Colonic mucosa (tissue), 4 donors: ENCODE measurements at places on chromosomes 4 and X. TPM values are rescaled to one million over a fixed set of nuclear protein-coding genes. Genes with fewer than 3 reads are reported as not detected.

- no peak overlapping the region for H3K4me3 ChIP-seq
- no peaks in the 10 kb centered on the region for H3K4me1 ChIP-seq
- no peaks in the 10 kb centered on the region for H3K36me3 ChIP-seq
- DNase-seq: no peak
Measured at GRCh38 chrX:27933361-27933760, 47.9 kb downstream of the DCAF8L1 start.

DNA sequence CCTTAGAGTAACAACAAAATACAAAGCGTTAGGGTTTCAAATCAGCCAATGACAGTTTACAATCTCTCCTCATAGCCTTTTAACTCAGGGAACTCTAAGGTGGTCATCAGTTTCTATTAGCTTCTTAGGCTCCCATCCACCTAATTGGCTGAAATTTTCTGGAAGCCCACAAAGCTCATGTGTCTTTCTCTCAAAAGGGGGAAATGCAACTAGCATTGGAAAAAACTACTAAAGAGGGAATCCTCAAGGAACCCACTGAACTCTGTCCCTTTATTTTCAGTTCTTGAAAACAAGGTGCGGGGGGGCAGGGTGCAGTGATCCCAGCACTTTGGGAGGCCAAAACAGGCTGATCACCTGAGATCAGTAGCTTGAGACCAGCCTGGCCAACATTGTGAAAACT lies 56.4 kb downstream of the PDGFC start:
- DNase-seq: no peak
- H3K4me1 ChIP-seq: no peaks in the 10 kb centered on the region
- H3K27me3 ChIP-seq: no peaks in the 10 kb centered on the region
- H3K27ac ChIP-seq: no peak overlapping the region
- H3K36me3 ChIP-seq: no peaks in the 10 kb centered on the region
- no peak overlapping the region for H3K4me3 ChIP-seq

DNA sequence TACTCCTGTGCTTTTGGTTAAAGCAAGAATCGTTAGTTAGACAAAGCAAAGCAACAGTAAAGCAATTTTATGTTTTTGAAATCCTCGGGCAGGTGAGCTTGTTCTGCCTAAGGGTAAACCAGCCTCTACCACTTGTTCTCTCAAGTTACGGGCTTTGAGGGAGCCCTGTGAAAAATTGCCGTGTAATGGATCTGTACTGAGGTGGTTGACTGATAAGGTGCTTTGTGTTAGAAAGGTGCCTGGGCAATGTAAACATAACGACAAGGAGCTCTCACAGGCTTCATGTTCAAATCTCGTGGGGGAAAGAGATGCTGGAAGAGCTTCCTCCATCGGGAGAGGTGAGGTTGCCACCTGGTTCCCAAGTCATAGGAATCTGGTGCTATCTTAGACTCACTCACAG lies 111.8 kb downstream of the TRAPPC11 start:
- H3K27ac ChIP-seq: no peak overlapping the region
- H3K4me3 ChIP-seq: no peak overlapping the region
- H3K4me1 ChIP-seq: no peaks in the 10 kb centered on the region
- no peaks in the 10 kb centered on the region for H3K36me3 ChIP-seq

The GYG2 gene
- 12.8 TPM for total RNA-seq

The ARSH gene
- total RNA-seq: not detected

The FREM3 gene
- total RNA-seq: 0.05 TPM

The MAPK10 gene
- 4.4 TPM for total RNA-seq

DNA sequence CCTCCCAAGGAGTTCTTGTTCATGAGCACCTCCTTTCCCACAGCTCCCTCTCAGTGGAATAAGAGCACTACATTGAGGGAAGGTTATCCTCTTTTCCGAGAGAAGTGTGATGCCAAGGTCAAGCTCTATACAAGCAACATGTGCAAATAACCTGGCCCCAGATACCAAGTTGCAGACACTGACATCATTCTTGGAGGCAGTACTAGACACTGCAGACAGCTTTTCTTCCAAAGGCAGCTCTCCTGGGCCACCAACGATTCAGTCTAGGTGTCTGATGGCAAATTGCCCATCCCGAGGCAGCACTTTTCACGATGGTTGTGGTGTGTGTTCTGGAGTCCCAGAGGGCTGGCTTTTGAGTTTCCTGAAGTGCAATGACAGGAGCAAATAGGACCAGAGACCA lies 384.9 kb downstream of the TLL1 start:
- H3K27me3 ChIP-seq: no peaks in the 10 kb centered on the region
- H3K4me3 ChIP-seq: no peak overlapping the region
- no peak for DNase-seq
- H3K27ac ChIP-seq: no peak overlapping the region
- no peaks in the 10 kb centered on the region for H3K36me3 ChIP-seq

The SNCA gene
- total RNA-seq: 5.7 TPM

DNA sequence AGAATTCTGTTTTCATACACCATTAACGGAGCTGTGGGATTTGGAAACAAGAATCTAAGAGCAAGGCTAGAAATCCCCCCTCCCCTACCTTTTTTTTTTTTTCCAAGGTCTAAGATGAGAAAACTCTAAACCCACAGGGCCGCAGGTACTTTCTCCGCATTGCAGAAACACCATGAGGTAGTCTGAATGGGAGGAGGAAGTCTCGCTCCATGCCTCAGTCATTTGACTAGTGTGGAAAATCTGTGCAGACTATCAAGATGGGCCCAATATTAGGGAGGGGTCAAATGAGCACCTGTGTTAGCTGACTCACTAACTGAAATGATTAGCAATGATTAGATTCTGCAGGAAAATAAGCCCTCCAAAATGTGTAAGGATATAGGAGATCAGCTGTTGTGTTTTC lies 40.9 kb upstream of the MAP3K15 start:
- no peak overlapping the region for H3K27ac ChIP-seq
- H3K27me3 ChIP-seq: no peaks in the 10 kb centered on the region
- DNase-seq: no peak
- H3K4me3 ChIP-seq: no peak overlapping the region
- H3K36me3 ChIP-seq: no peaks in the 10 kb centered on the region
- H3K4me1 ChIP-seq: no peaks in the 10 kb centered on the region

DNA sequence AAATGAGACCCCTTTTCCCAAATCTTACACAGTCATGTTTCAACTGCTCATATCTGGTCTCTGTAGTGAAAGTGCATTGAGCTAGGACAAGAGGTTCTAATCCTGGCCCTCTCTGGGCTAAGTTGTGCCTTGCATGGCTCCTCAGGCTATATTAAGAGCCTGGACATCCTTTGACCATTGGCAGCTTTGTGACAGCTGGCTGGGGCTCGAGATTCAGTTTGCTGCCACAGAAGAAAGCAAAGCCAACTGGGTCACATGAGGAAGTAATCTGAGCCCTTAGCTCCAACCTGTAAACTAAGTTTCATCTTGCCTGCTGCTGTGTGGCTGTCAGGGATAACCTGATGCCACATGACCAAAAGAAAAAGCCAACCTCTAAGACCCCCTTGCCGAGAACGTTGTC lies 51.8 kb upstream of the JADE1 start:
- no peak overlapping the region for H3K4me3 ChIP-seq
- H3K27me3 ChIP-seq: no peaks in the 10 kb centered on the region
- no peak overlapping the region for H3K27ac ChIP-seq
- H3K4me1 ChIP-seq: no peaks in the 10 kb centered on the region
- DNase-seq: no peak

DNA sequence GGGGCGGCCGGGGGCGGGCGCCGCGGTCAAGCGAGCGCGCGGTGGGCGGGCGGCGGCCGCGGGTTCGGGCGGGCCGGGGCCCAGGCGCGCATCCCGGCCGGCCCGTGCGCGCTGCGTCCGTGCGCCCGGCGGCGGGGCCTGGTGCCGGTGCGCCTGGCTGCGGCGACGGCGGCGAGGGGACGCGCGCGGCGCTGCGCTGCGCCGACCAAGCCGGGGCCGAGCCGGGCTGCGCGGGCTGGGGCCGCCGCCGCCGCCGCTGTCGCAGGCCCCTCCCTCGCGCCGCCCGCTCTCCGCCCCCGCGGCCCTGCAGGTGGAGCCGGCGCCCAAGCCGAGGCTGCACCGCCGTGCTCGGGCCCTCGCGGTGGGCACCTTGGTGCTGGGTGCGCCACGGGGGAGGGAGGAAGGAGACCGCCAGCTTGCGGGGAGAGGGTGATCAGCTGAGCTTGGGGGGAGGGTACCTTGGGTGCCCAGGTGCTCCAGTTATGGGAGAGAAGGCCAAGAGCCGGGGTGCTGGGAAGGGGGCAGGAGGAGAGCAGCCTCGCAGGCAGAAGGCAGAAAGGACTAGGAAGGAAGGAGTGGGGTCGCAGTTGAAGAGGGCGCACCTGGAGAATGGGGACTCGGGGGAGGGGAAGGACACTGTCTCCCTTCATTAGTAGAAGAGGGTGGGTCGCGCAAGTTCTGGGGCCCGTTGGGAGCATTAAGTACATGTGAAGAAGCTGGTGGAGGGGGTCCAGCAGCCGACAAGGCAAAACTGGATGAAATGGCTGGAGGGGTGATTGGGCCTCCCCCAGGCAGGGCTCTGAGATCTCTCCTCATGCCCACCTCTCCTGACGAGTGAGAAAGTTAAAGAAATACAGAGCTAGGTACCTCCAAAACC lies at the start of gene PPP2R2C:
Gene PPP2R2C (minus strand): TSS at position 228 of the 877 bp plus-strand sequence. CDS start 385 bp downstream, outside the sequence.
- no peaks in the 10 kb centered on the region for H3K36me3 ChIP-seq
- peak; percentile 14 for DNase-seq
- no peak within 1 kb of the TSS for H3K4me3 ChIP-seq

DNA sequence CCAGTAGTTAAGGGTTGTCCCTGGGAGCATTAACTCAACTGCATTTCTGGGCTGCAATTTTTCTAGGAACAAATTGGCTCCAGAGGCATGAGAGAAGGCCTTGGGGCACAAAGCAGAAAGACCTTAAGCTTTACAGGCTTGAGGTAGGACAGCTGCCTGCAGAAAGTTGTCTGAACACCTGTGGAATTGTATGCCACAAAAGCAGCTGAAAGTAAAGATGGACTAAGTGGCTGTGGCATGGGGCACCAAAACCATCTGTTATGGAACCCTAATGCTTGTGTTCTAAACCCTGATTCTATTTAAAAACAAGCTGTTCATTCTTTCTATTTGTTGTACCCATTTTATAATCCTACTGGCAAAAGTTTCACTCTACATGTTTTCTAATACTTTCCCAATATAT lies 515.2 kb downstream of the GLUD2 start:
- no peaks in the 10 kb centered on the region for H3K4me1 ChIP-seq
- H3K27ac ChIP-seq: no peak overlapping the region
- no peaks in the 10 kb centered on the region for H3K36me3 ChIP-seq
- no peak overlapping the region for H3K4me3 ChIP-seq
- H3K27me3 ChIP-seq: no peaks in the 10 kb centered on the region

- H3K27me3 ChIP-seq: no peaks in the 10 kb centered on the region
- H3K4me3 ChIP-seq: no peak overlapping the region
- H3K36me3 ChIP-seq: no peaks in the 10 kb centered on the region
- no peak for DNase-seq
Measured at GRCh38 chr4:143021384-143021783, 163.3 kb upstream of the USP38 start.
